ENCODE measurements at places on chromosomes 3 and 15.

DNA sequence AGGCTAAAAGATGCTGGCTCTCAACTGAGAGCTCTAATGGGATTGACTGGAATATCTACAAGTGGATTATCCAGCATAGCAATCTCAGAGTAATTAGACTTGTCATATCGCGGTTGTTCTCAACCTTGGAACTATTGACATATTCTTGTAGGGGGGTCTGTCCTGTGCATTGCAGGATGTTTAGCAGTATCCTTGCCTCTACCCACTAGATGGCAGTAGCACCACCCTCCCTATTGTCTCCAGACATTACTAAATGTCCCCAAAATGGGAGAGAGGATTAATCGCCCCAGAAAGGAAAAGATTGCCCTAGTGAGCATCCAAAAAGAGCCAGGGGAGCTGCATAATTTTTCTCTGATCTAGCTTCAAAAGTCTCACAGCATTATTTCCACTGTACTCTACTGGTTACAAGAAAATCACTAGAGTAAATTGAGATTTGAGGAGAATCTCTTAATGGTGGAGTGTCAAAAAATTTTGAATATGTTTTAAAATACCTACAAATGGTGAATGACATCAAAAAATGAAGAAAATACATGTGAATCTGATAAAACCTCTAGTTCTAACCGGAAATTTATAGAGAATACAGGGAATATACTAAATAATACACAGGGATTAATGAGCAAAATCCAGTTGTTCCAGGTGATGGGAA is 388.2 kb upstream of the AGTR1 start:
- DNase-seq = no peak

DNA sequence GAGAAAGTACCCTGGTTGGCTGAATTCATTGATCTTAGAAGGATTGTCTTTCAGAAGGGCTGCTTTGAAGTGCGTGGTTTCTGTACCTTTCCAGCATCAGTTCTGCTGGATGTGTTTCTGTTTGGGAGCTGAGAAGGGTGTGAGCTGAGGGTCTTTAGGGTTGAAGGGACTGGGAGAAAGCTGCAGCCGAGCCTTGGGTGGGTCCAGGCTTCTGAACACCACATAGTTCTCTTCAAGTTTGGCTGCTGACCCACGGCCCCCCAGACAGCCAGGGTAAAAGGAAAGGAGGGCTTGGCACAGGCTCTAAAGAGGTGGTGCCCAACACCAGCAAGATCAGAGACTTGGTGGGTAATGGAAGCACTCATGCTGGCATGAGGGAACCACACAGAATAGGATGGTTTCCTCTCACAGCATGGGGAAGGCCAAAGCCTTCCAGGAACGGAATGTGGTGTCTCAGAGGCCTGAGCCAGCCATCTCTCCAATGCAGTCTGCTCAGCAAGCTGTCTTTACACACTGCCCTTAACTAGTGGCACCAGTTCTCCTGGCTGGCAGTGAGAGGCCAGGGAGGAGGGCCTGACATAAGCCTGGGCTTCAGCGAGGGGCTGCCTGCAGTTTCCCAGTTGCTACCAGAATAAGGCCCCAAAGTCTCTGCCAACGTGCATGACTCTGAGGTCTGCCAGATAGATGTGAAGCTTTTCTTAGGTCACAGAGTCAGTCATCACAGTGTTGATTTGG is 239.0 kb upstream of the TRIM42 start:
- no peak for DNase-seq

- DNase-seq = no peak
Measured at GRCh38 chr15:93424131-93424530, 335.1 kb upstream of the RGMA start.

DNA sequence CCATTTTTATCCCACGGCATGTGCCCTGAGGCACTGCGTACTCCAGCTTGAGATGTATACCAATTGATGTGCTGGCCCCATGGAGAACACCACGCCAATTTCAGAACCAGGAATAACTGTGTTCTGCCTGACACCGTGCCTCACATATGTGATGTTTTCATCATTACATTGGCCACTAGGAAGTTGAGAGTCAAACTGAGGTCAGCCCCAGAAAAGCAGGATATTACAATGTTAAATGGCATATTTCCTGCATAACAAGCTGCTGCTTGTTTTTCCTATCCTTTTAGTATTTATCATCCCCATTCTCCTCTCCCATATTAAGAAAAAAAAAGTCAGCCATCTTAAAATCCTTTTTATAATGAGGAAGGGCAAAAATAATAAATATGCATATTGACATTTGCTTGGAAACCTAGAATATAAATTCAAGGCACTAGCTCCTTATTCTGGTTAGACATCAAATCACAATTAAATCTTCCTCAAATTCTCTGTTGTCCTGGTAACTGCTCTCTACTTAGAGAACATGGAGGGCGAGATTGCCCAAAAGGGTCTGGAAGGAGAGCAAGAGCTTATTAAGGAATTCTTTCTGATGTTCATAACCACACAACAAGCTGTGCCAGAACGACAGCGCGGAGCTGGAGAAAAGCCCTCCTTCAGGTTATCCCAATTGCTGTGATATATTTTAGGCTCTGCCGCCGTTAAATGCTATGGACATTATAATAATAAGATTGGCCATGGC is 112.6 kb downstream of the UACA start:
- DNase-seq = no peak

DNA sequence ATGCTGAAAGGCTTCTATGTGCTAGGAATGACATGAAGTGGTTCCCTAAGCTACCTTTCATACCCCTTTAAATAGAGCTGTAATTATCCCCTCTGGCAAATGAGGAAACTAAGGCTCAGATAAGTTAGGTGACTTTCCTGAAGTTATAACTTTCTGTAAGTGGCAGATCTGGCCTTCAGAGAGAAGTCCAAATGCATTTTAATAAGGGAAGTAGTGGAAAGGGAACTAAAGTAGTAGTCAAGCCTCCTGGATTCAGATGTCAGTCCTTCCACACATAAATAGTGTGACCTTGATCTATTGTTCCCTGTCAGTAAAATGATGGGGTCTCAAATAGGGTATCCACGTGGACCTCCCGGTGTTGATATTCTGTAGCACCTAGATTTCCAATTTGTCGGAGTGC is 277.7 kb downstream of the EDEM1 start:
- DNase-seq = no peak

- DNase-seq = no peak
Measured at GRCh38 chr3:44030687-44031305, 210.9 kb upstream of the TOPAZ1 start.

DNA sequence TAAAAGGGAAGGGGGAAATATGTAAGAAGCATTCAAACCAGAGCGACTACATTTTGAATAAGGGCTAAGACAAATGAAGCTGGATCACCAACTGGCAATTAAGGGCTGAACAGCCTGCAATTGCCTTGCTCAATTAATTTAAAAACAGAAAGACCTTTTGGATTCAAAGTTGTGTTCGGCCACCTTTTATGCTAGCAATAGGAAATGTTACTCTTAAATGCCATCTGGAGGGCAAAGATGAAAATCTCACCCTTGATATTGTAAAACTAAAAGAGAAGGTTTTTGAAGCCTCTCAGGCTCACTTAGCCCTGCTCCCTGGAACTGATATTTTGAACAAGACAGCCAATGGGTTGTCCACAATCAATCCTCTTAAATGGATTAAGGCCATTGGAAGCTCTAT is 44.2 kb downstream of the ACAD9 start:
- DNase-seq = no peak

All from activated T-cell treated with anti-CD3 and anti-CD28 coated beads, Interleukin-2, amount 50 U/mL, for 48 hours (primary cell).